ENCODE measurements at places on chromosomes 11 and 22. TPM values are rescaled to one million over a fixed set of nuclear protein-coding genes. Genes with fewer than 3 reads are reported as not detected.

Gene C1QTNF4
- 0.09 TPM for total RNA-seq

Gene A4GALT
- total RNA-seq, result 27.5 TPM

Gene SYCE3
- total RNA-seq, result 0.22 TPM

Gene SHANK3
- 4.4 TPM for total RNA-seq

Gene NUP160
- 28.1 TPM for total RNA-seq

Gene SOX6
- total RNA-seq, result 0.02 TPM
